ENCODE measurements at places on chromosomes 2 and 18.

- no peak for DNase-seq
Observed at GRCh38 chr2:143452817-143453451, 323.7 kb downstream of the ARHGAP15 start.

GRCh38 chr18:62790871-62791772, 75.8 kb downstream of the PHLPP1 start:
- DNase-seq, result no peak

GRCh38 chr2:96907115-96908041, 37.5 kb upstream of the SEMA4C start:
- DNase-seq, result no peak

GRCh38 chr18:8949206-8949605, 153.3 kb upstream of the NDUFV2 start:
- no peak for DNase-seq

GRCh38 chr2:10417551-10418335, 30.4 kb downstream of the ODC1 start:
- no peak for DNase-seq
